ENCODE measurements at places on chromosomes 2 and 18.

GRCh38 chr2:131004446-131005209, 88.6 kb downstream of the FAM168B start:
- DNase-seq: no peak

GRCh38 chr2:230684270-230685168, 28.1 kb upstream of the CAB39 start:
- no peak for DNase-seq

DNA sequence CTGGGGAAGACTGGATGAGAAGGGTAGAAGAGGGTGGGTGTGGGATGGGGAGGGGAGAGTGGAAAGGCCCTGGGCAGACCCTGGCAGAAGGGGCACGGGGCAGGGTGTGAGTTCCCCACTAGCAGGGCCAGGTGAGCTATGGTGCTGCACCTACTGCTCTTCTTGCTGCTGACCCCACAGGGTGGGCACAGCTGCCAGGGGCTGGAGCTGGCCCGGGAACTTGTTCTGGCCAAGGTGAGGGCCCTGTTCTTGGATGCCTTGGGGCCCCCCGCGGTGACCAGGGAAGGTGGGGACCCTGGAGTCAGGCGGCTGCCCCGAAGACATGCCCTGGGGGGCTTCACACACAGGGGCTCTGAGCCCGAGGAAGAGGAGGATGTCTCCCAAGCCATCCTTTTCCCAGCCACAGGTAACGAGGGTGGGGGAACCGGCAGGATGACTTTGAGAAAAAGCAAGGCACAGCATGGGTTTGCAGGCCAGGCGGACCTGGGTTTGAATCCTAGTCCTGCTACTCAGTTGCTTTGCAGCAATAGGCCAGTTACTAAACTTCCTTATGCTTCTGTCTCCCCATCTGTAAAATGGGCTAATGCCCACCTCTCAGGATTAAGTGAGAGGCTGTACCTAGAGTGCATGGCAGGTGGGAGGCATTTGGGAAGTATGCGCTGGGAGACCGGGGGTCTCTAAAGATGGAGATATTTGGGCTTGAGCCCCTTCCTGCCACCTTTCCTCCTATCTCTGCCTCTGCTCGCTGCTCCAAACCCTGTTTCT, at the start of gene INHA:
Gene INHA (plus strand): TSS at position 74 of the 765 bp plus-strand sequence. CDS start 65 bp downstream, at position 139.
- DNase-seq: no peak

DNA sequence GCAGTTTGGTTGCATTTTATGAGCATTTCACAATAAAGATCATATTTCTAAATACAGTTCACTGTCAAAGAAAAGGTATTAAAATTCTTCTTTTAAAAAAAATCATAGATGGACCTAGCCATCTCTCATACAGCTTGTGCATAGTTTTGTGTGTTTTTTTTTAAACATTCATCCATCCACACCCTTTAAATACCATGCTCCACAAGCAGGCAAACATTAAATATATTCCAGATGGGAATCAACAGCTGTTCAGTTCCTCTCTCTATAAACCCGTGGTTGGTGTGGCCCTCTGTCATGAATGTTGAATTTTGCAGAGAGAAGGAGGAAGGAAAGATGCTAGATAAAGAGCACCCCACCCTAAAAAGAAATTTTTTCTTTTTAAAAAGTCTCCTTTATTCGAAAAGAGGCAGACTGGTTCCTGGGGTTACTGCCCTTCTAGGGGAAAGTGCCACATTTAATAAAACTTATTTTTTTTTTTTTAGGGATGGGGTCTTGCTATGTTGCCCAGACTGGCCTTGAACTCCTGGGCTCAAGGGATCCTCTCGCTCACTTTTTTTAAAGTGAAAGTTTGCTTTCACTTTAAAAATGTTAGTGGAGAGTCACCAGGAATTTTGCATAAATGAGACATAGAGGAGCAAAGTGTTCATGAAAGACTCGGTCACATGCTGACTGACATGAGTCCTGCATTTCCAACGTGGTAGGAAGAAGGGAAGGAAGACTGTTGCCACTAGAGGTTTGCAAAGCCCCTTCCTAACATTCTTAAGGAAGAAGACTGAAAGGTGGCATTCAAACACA, 73.9 kb upstream of the LMAN1 start:
- DNase-seq: no peak

DNA sequence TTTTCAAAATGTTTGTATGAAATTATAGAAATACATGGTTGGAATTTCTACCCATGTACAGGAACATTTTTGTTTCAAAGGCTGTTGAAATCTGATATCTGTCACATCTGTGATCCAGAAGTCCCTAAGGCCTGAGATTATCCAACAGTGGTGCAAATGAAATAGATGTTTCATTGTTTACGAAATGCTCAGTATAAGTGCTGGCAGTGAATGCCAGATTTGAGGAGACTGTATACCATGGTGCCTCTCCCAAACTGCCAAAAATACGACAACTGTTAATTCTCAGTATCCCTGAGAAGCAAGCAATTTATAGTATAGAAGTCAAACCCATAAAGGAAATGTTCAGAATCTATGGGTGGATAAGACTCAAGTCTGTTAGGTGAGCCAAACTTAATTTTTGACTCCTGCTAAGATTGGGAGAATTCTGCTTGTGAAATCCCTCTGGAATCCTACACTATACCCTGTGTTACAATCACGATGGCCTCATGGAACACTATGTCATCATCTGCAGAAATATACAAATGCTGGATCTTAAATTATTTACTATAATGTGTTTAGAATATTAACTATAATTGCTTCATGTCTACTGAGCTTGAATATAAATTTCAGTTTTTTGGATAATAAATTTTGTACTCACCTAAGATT, 71.2 kb upstream of the DOCK10 start:
- no peak for DNase-seq

DNA sequence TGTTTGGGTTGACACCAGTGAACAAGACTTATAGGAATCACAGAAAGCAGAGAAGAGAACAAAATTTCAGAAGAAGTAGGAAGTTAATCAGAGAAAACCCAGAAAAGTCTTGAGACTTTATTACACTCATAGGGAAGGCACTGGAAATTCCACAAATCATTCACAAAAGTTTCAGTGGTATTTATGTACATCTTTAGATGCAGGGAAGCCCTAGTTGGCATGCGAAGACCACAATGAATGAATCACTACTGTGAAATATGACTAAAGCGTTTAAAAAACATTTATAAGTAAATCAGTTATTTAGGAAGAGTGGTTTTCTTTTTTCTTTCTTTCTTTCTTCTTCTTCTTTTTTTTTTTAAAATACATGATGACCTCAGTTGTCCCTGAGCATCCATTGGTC, 105.1 kb downstream of the NUP35 start:
- DNase-seq: no peak

DNA sequence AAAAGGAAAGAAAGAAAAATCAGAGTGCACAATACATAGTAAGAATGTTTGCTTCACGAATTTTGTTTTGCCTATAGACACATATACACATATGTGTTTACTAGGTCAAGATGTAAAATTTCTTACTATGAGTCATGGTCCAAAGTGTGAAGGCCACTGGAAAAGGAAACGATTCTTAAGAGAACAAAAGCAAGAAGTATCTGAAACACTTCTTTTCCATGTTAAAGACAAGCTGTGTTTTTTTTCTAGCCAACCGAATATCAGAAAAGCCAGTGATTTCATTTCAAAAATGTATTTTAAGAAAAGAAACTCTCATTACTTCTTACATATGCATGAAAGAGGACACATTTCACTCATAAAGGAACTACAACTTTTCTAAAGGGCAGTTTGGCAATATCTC, 24.9 kb downstream of the PECR start:
- DNase-seq: no peak

- no peak for DNase-seq
Observed at GRCh38 chr2:50181212-50181611, 850.7 kb downstream of the NRXN1 start.

GRCh38 chr2:30664761-30665358, 142.4 kb downstream of the CAPN13 start:
- no peak for DNase-seq

- DNase-seq: no peak
Observed at GRCh38 chr18:79914614-79915160, 36.8 kb downstream of the SLC66A2 start.

GRCh38 chr18:48792611-48793380, 158.0 kb downstream of the SMAD7 start:
- no peak for DNase-seq

GRCh38 chr18:56575819-56576663, 62.4 kb downstream of the TXNL1 start:
- DNase-seq: no peak

GRCh38 chr2:232438091-232438490, 17.9 kb upstream of the ALPI start:
- DNase-seq: no peak

DNA sequence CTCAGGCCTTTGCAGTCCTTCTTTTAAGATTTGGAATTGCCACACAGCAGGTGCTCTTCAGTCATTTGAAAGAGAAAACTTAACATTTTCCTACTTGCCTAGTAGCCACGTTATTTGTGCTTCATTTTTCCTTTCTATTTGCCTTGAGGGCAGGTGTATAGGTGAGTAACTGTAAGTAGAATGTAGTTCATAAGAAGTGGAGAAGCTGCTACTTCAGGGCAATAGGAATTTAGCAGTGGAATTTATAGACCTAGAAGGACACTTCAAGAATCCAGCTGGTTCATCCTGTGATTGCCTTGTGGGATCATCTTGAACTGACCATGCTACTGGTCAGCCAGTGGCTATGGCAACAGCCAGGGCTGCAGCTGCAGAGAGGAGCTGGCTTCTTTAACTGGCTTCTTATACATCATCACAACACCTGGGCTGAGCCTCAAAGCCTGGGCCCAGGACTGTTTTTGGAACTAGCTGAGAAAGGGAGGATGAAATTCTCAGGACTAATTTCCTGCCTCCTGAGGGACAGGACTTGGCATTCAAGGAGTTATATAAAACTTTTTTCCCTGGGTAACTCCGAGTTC, 5.1 kb upstream of the LANCL1 start:
- DNase-seq: no peak

GRCh38 chr2:238703053-238703415, 144.9 kb upstream of the TWIST2 start:
- no peak for DNase-seq

DNA sequence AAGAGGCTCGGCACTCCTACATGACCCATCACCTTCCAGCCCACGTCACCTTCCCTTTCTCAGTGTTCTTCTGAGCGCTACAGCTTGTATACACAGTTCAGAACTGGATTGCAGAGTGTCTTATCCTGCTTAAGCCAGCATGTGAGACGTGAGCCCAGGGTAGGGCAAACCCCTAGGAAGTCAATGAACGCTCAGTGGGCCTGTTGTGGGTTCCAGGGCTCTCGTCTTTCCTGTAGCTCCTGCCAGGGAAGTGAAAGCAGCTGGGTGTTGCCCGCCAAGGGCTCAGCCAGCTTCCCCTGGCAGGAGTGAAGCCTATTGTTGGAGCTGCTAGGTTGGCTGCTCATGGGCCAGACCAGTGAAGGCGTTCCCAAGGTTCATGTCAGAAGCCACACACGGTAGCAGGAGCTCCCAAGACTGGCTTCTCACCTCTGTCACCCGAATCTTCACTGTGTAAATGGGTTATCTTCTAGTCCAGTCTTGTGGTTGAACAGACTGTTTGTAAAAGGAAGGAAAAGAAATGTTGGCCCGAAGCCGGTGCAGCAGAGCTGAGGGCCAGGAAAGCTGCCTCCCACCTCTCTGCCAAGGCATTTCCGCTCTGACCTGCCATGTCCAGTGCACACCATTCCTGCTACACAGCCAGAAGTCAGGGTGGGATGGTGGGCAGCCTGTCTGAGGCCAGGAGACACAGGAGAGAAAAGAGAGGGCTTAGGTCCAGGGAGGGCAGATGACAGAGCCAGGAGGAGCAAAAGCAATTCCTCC, 69.6 kb upstream of the RMDN2 start:
- no peak for DNase-seq

GRCh38 chr2:101745711-101746694, 48.5 kb downstream of the MAP4K4 start:
- no peak for DNase-seq

- DNase-seq: no peak
Observed at GRCh38 chr2:12178289-12179080, 432.1 kb downstream of the LPIN1 start.

GRCh38 chr2:10935953-10936942, 24.5 kb downstream of the KCNF1 start:
- no peak for DNase-seq

- no peak for DNase-seq
Observed at GRCh38 chr2:70261501-70261900, 3.6 kb downstream of the PCYOX1 start.

GRCh38 chr2:110766291-110766690, 33.9 kb downstream of the ACOXL start:
- DNase-seq: no peak

GRCh38 chr18:30583768-30584167, 458.8 kb downstream of the DSC3 start:
- DNase-seq: no peak

- DNase-seq: no peak
Observed at GRCh38 chr18:57730146-57730545, 73.0 kb downstream of the ATP8B1 start.
